ENCODE measurements at places on chromosomes 7 and 10.

DNA sequence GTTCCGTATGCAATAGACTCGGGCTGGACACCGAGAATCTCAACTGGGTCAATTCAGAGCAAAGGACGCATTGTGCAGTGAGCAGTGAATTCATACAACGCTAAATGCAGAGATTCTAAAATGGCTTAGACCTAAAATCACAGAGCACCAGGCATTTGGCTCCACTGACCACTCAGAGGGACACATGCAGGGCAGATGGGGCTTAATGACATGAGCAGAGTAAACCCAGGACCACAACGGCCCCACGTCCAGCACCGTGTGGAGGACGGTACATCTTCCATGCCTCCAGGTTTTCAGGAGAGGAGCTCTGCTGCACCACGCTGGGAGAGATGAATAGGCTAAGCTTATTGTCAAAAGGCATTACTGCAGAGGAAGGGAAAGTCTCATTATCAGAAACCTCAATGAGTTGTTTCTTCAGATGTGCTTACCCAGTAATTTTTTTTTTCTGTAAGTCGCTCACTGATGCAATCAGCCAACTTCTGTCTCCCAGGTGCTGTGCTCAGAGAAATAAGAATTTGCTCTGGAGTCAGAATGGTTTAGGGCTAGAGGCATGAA lies 555.0 kb downstream of the PTPRN2 start:
- no peak for DNase-seq
- peaks cover 27% of the 10 kb centered on the region for H3K36me3 ChIP-seq
- no peak overlapping the region for H3K27ac ChIP-seq
- no peaks in the 10 kb centered on the region for H3K27me3 ChIP-seq
- H3K4me1 ChIP-seq: no peaks in the 10 kb centered on the region

DNA sequence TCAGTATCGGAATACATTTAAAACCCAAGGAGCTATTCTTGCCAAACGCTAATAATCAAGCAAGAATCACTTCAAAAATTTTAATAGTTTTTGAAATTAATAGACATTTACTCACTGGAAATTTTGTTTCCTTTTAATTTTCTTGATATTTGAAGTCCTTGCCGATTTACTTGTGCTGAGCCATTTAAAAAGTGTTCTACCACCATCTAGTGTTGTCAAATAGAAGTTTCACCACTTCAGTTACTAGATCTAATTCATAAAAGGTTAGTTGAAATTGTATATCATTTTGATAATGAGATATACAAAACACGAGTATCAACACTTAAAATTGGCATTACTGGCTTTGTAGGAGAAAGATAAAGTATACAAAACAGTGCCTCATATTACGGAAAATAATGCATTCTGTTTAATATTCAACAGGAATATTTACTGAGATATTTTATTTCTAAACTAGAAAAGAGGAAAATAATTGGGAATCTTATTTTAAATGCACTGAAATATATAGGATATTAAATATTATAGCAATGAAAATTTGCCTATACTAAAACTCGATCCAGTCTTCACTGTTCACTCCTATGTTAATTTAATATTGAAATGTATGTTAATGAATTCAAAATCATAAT lies 664.8 kb upstream of the SEMA3D start:
- H3K36me3 ChIP-seq: no peaks in the 10 kb centered on the region
- no peaks in the 10 kb centered on the region for H3K27me3 ChIP-seq
- H3K27ac ChIP-seq: no peak overlapping the region

- no peaks in the 10 kb centered on the region for H3K4me1 ChIP-seq
- no peaks in the 10 kb centered on the region for H3K27me3 ChIP-seq
- no peak overlapping the region for H3K4me3 ChIP-seq
- no peaks in the 10 kb centered on the region for H3K36me3 ChIP-seq
Measured at GRCh38 chr10:82463614-82464013, 588.6 kb downstream of the NRG3 start.

DNA sequence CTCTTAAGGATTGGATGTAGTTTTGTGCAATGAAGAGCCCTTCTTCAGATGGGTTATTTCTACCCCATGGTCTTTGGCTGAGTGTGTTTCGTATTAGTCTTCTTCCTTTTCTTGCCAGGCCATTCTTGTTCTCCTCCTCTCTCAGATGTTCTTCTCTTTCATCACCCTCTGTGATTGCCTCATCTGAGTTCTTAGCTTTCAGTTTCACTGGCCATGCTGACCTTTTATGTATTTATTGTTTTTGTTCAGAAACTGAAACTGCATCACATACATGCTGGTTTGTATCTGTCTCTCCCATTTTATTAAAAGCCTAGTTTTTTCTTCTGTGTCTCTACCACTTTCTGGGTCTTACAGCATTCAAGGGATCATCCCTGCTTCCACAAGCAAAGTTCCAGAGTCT lies 21.7 kb upstream of the PCGF5 start:
- no peaks in the 10 kb centered on the region for H3K27me3 ChIP-seq
- DNase-seq: no peak
- no peak overlapping the region for H3K27ac ChIP-seq
- no peak overlapping the region for H3K4me3 ChIP-seq
- peaks cover 3% of the 10 kb centered on the region for H3K4me1 ChIP-seq

DNA sequence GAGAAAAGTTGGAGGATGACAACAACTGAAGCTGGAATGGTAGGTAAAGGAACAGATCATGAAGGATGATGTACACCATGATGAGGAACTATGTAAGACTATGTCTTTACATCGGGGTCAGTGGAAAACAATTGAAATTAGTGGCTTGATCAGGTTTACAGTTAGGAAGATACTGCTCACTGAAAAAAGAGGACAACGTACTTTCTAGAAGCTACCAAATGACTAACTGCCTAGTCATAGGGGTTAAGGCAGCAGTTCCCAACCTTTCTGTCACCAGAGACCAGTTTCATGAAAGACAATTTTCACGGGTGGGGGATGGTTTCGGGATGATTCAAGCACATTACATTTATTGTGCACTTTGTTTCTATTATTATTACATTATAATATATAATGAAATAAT lies 91.6 kb upstream of the ANKRD1 start:
- H3K36me3 ChIP-seq: no peaks in the 10 kb centered on the region
- no peak overlapping the region for H3K27ac ChIP-seq
- H3K27me3 ChIP-seq: no peaks in the 10 kb centered on the region
- H3K4me3 ChIP-seq: no peak overlapping the region

GRCh38 chr10:43806831-43807640 lies 158.4 kb upstream of the ZNF32 start:
- no peak for DNase-seq
- no peaks in the 10 kb centered on the region for H3K4me1 ChIP-seq
- H3K4me3 ChIP-seq: no peak overlapping the region
- no peaks in the 10 kb centered on the region for H3K27me3 ChIP-seq
- H3K36me3 ChIP-seq: no peaks in the 10 kb centered on the region

DNA sequence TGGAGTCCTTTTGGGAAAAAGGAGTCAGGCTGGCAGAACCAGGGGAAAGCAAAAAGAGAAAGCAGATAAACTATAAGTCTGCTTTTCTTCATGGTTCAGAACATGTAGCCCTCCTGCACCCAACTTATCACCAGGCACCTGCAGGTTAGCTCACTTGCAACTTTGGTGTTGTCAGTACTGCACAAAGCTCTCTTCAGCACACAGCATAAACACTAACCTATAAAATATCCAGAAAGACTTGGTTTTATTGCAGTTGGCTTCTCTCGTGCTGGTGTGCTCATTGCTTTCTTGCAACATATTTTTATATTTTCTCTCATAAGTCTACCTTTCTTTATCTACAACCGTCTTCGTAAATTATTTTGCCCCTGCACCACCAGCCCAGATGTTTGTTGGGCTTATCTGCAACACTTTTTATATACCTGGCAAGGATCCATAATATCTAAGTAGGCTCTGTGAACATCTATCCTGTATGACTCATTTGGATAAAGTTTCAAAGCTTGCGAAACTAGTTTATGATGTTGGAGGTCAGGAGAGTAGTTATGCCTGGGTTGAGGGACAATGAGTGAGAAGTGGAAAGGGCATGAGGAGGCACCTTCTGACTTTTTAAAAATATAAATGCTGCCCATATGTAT lies 164.6 kb downstream of the ANKRD30A start:
- no peak overlapping the region for H3K27ac ChIP-seq
- no peak for DNase-seq
- no peak overlapping the region for H3K4me3 ChIP-seq
- no peaks in the 10 kb centered on the region for H3K27me3 ChIP-seq

DNA sequence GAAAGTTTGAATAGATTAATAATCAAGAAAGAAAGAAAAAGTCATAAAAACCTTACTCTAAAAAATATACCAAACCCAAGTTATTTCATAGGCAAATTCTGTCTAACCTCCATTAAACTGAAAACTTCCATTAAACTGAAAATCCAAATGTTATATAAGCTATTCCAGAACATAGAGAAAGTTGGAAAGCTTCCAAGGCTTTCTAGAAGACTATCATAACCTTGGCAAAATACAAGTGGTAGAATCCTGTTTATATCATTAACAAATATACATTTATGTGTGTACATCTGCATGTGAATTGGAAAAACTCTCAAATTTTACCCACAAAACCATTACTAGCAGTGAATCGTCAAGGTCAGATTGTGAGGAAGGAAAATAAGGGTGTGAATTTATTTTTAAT lies 23.9 kb downstream of the TEX36 start:
- no peaks in the 10 kb centered on the region for H3K27me3 ChIP-seq
- no peak overlapping the region for H3K27ac ChIP-seq
- no peak overlapping the region for H3K4me3 ChIP-seq
- H3K36me3 ChIP-seq: no peaks in the 10 kb centered on the region
- no peaks in the 10 kb centered on the region for H3K4me1 ChIP-seq

DNA sequence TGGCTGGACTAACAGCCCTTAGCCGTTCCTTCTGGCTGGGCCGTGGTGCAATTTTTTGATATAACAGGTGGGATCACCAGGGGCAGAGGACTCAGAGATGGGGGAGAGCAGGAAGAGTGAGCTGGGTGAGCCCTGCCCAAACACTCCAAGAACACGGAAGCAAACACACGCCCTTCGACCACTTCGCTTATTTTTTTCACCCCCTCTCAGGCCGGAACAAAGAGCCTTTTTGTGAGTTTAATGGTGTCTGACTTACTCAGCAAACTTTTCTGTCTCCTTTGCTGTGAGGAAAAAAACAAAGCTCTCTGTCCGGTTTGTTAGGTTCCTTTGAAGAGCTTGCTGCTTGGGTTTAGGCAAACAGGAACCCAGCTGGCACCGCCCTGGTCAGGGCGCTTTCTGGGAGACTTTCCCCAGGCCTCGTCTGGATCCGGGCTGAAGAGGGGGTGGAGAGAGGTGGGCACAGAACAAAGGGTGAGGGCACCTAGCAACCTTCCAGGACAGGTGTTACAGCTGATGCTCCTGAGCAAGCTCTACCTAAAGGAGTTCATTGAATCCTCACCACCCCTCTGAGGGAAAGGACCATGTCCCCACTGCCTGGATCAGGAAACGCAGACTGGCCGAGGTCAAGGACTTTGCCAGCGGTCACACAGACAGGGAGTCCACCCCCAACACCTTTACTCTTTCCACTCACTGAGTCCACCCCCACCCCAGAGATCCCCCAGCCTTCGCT lies 23.3 kb downstream of the CALML3 start:
- no peak overlapping the region for H3K27ac ChIP-seq
- no peaks in the 10 kb centered on the region for H3K36me3 ChIP-seq
- no peak overlapping the region for H3K4me3 ChIP-seq
- no peak for DNase-seq

DNA sequence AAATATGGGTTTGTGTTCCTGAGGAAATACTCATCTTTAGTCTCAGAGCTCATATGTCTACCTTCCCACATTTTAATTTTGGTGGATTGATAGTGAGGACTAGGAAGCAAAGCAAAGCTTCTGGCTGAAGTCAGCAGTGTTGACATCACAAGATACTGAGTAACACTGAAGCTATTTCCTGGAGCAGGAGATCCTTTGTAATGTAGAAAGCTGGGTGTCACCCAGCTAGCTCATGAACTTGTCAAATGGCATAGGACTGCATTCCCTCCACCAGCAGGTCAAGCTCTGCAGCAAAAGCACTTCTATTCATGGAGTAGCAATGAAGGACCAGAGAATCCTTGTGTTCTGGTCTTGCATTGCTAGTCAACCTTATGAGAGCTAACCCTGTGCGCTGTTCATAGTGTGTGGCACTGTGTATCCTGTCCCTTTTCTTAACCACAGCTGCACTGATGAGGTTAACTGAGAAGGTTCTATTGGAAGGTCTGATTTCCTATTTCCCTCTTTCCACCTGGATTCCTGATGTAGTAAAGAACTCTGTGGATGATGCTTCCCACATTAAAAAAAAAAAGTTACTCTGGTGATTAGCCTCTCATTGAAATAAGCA lies 94.8 kb upstream of the ZNF804B start:
- H3K4me1 ChIP-seq: peaks cover 4% of the 10 kb centered on the region
- H3K27ac ChIP-seq: no peak overlapping the region
- H3K27me3 ChIP-seq: no peaks in the 10 kb centered on the region
- H3K4me3 ChIP-seq: no peak overlapping the region
- peak; percentile 77 for DNase-seq
- H3K36me3 ChIP-seq: no peaks in the 10 kb centered on the region

DNA sequence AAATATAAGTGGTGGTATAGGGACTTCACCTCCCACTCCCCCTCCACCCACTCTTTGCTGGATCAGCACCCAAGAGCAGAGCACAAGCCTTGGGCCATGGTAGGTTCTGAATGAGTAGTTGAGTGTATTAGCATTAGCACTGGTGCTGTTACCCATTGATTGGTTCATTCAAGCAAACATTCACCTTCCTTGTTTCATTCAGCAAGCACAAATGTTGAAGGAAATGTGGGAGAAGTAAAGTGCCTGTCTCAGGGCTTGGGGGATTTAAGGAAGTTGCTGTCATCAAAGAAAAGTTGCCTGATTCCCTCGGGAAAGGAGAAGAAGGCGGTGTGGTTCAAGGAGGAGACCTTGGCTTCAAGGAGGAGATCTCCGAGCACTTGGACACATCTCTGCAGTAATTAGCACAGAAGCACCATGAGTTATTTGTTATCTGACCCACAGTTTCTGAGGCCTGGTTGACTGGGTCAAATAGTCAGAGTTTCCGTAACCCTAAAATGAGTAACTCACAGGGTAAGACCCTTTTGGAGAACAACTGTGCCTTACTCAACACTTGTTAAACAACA lies 17.3 kb downstream of the IL2RA start:
- no peaks in the 10 kb centered on the region for H3K27me3 ChIP-seq
- H3K4me3 ChIP-seq: no peak overlapping the region
- DNase-seq: peak; percentile 3
- H3K36me3 ChIP-seq: no peaks in the 10 kb centered on the region
- H3K27ac ChIP-seq: no peak overlapping the region

DNA sequence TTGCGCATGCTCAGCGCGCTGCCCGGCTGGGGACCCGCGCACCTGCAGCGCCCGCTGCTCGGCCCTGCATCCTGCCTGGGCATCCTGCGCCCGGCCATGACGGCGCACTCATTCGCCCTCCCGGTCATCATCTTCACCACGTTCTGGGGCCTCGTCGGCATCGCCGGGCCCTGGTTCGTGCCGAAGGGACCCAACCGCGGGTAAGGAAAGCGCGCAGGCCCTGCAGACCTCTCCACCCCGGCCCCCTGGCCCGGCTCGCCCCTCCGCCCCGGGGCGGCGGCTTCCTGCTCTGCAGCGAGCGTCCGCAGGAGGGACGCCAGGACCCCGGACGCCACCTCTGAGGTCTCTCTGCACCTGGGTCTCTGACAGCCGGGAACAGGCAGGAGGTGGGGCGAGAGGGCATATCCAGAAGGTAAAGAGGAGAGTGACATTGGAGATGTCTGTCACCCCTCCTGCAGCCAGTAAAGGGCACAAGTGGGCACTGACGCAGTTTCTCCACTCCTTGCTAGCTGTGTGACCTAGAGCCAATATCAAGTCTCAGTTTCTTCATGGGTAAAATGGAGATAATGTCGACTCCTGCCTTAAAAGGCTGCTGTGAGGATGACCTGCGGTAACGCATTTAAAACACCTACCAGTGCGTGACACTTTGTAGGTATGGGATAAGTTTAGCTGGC lies 338 bp downstream of the ATP6V0E2 start:
- H3K27ac ChIP-seq: no peak overlapping the region
- H3K36me3 ChIP-seq: no peaks in the 10 kb centered on the region
- no peak for DNase-seq

All from H9 (cell line).